Activated T-helper 1 cell treated with anti-CD3 and anti-CD28 coated beads, Interleukin-12 subunit alpha, Interleukin-12 subunit beta, Interleukin-2, Interleukin-4 antibody, amounts not matched to agents 30 ng/mL and 10 ng/mL and 1 ng/mL, durations not matched to agents 14 hours and 24 hours and 36 hours (primary cell): ENCODE measurements at places on chromosomes 13 and 19. TPM values are rescaled to one million over a fixed set of nuclear protein-coding genes. Genes with fewer than 3 reads are reported as not detected.

- no peak for DNase-seq
These were observed 140.9 kb downstream of the ZNF536 start for GRCh38 chr19:30513082-30513411.

- peak; percentile 57 for DNase-seq
These were observed at the start of gene FOXA3 for GRCh38 chr19:45863840-45864628. Gene FOXA3 (plus strand): TSS chr19:45864326. CDS start chr19:45864457, 131 bp downstream.

The AMH gene
- 2.2 and 4.5 TPM in 2 replicates for total RNA-seq

GRCh38 chr19:6103217-6103644, 7.1 kb downstream of the RFX2 start:
- no peak for DNase-seq

GRCh38 chr13:24625870-24626849, 54.0 kb upstream of the ATP12A start:
- no peak for DNase-seq

The ZNF577 gene
- 4.4 and 6.3 TPM in 2 replicates for total RNA-seq

The LGI4 gene
- not detected in 2 replicates for total RNA-seq

GRCh38 chr13:94335761-94336526, 143.5 kb downstream of the DCT start:
- no peak for DNase-seq

The CCDC169 gene
- 0.07 TPM in 1 of 2 replicates, not detected in the other for total RNA-seq

- DNase-seq: no peak
These were observed 45.0 kb downstream of the RASA3 start for GRCh38 chr13:114087430-114087829.

DNA sequence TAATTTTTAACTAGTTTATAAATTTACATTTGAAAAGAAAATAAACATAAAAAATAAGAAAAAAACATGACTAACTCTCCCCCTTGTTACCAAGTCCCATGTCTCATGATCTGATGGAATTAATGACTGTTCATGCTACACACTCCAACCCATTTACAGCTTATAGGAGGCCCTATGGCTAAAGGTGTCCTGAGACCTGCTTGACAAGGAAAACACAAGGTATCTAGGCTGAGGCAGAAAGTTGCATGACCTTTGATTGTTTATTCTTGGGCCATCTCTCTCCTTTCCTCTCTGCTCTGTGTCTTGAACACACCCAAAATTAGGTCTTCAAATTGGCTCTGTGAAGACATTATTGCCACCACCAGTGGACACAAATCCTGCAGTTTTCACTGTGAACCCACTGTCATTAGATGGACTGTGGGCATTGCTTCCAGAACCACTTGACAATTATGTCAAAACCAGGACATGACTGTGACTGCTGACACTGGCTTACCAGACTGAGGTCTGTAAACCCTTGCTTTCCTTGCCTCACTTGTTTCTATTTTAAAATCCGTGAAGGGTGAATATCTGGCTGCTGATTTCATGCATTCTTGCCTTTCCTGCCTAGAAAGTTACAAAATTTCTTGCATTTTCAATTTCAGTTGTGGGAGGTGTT, 386.5 kb upstream of the SPRY2 start:
- no peak for DNase-seq

- no peak for DNase-seq
These were observed 1491.9 kb downstream of the SLITRK5 start for GRCh38 chr13:89163096-89163495.

The SRRM5 gene
- total RNA-seq: 0.10 and 0.13 TPM in 2 replicates

DNA sequence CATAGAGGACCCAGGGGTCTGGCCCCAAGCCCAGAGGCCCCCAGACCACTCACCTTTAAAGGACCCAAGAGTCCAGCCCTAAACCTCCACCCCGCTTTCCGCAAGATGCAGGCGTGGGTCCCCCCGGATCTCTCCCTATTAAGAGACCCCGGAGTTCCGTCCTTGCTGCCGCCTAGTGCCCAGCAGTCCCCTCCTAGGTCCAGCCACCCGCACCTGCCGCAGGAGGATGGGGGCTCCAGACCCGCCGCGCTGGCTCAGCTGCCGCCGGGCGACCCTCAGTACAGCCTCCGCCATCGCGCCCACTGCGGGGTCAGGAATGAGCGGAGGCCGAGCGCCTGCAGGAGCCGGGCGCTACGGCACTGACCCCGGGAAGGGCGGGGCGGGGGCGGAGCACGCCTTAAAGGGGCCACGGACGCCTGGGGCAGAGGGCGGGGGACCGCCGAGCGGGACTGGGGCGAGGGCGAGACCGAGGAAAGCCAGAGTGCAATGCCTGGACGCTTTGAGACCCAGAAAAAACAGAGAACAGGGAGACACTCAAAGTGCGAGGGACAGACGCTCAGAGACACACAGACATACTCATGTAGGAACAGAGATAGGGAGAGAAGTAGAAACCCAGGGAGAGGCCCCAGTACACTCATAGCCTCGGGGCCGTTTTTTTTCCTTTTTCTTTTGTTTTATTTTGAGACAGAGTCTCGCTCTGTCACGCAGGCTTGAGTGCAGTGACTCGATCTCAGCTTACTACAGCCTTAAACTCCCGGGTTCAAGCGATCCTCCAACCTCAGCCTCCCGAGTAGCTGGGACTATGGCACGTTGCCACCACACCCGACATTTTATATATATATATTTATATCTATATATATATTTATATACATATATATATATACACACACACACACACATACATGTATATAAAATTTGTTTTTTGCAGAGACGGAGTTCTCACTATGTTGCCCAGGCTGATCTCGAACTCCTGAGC, at the start of gene ETHE1:
TSS of gene ETHE1 (minus strand) at position 318 of the 976 bp plus-strand sequence. CDS start at position 294, 24 bp downstream.
- DNase-seq: peak; percentile 79

DNA sequence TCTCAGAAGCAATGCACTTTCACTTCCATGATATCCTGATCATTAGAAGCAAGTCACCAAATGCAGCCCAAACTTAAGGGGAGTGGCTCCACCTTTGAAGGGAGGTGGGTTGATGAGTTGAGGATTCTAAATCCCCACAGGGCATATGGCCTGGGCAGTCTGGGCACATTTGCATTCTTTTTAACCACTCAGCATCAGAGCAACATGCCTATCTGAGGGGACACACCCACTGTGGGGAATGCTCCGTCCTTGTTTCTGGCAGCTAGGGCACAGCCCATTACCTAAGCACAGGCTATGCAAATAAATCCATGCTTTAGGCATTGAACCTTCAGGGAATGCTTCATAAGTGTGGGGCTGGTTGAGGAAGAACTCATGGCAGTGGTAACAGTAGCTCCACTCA, 12.3 kb upstream of the SACS start:
- no peak for DNase-seq

GRCh38 chr13:77184455-77184854, 142.4 kb downstream of the MYCBP2 start:
- no peak for DNase-seq

- no peak for DNase-seq
These were observed 5.5 kb downstream of the RDH8 start for GRCh38 chr19:10018786-10019185.

DNA sequence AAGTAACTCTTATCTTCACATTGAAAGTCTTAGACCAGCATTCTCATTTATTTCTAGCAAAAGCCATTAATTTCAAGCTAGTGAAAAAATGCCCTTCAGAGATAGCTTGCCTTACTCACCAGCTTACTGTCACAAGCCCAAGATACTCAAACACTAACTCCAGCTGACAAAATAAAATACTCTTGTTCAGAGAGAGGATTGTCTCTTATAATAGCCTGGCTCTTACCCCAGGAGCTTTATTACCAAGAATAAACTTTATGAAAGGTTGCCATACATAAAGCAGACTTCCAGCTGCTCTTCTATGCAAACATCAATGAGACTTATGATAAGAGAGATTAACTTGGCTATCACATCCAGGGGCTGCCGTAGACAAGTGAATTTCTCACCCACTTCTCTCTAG, 53.6 kb downstream of the XPO4 start:
- no peak for DNase-seq

- DNase-seq: no peak
These were observed 2.7 kb upstream of the RASA3 start for GRCh38 chr13:114134944-114135610.

DNA sequence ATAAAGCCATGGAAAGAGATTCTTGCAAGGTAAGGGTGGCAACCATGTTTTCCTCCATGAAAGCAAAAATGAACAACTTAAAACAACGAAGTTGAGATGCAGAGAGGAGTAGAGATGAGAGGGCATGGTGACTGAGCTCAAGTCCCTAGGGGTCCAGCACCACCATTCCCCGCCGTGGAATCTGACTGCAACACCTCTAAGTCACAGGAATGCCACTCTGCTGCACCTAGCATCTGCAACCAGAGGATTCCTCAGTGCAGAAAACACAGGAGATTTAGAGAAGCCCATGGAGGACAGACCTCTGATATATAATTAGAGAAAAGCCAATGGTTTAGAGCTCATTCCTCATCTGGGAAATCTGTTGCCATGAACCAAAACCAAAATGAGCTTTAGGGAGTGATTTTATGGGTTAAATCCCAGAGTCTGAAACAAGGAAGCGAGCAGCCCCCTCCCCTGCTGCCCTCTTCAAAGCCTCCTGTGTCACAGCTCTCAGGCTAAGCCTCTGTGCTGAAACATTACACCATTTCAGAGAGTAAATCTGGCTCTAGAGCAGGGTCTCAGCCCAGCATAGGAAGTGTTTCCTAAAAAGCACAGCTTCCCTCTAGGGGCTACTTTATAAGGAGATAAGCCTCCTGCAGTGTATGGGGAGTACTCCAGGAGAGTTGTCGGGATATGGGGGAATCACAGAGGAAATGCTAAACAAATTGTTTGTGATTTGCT, 1043.6 kb downstream of the UQCRFS1 start:
- DNase-seq: no peak

GRCh38 chr13:102289606-102290005, 112.2 kb downstream of the FGF14 start:
- no peak for DNase-seq

- no peak for DNase-seq
These were observed 29.9 kb upstream of the RNF113B start for GRCh38 chr13:98206946-98207345.

The ADM5 gene
- 6.0 and 6.9 TPM in 2 replicates for total RNA-seq

GRCh38 chr19:20151617-20152145, 15.3 kb upstream of the ZNF486 start:
- no peak for DNase-seq

The FCGBP gene
- total RNA-seq: 2.2 and 3.1 TPM in 2 replicates

The RFPL4AL1 gene
- total RNA-seq: not detected in 2 replicates
